Globus pallidus (tissue), 1 donor: ENCODE measurements at places on chromosomes 7 and 10.
A peak's percentile ranks its signal among the peaks of the same experiment; 100 is the strongest.

DNA sequence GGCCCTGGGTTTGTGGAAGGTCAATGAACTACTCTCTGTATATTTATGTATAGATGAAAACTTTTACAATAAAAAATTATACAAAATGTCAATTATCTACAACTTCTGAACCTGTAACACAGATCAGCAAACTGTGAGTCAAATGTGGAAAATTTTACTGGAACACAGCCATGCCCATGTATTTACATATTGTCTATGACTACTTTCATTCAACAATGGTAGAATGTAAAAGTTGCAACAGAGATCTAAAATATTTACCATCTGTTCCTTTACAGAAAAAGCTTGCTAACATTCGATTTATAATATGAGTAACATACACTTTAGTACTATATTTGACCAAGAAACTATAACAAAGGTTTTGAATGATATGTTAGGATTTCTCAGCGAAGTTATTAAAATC lies 481.6 kb downstream of the PARD3 start:
- DNase-seq, result no peak

DNA sequence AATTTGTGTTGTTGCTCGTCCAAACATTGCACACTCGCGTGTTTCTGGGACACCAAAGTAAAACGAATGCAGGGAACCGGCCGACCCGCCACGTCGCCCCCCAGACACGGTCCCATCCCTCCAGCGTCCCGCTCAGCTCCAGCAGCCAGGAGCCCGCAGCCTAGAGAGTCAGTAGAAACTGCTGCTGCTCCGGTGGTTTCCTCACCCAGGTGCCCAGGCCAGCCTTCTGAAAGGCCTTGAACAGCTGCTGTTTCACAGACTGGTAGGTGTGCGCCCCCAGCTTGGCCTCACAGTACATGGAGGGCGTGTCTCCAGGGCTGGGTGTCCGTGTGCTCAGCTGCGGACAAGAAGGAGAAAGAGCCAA lies 126.8 kb downstream of the WDR37 start:
- no peak for DNase-seq

GRCh38 chr7:90485734-90486316 lies 16.4 kb downstream of the PTTG1IP2 start:
- no peak for DNase-seq

GRCh38 chr10:26467639-26468038 lies 29.5 kb downstream of the APBB1IP start:
- DNase-seq, result no peak

GRCh38 chr10:77919713-77920108 lies 6.8 kb downstream of the DLG5 start:
- DNase-seq, result no peak

GRCh38 chr10:77518910-77519274 lies 118.7 kb downstream of the KCNMA1 start:
- DNase-seq, result no peak

- DNase-seq, result no peak
These were observed 141.2 kb upstream of the RNF32 start for GRCh38 chr7:156499247-156499881.

DNA sequence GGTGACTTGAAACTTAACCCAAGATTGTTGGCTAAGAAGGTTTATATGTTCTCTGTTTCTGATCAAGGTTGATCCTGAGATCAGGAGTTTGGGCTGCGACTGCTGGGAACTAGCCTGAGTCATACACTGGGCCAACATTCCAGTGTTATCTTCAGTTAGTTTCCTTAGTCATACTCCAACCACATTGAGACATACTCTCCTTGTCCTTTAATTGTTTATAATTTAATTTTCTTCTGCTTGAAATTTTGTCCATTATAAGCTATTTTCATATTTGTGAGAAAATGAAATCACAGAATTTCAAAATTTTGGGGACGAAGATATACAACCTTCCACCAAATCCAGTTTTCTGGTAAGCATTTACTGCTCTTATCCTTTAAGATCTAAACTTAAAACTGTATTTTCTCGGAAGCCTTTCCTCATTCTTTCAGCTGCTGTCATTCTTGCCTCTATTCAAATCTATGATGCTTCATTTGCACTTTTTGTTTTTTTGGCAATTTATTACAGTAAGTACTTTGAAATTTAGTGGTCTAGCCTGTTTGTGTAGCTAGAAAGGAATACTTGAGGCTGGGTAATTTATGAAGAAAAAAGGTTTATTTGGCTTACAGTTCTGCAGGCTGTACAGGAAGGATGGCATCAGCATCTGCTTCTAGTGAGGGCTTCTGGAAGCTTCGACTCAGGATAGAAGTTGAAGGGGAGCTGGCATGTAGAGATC lies 63.4 kb upstream of the POT1 start:
- DNase-seq, result no peak

DNA sequence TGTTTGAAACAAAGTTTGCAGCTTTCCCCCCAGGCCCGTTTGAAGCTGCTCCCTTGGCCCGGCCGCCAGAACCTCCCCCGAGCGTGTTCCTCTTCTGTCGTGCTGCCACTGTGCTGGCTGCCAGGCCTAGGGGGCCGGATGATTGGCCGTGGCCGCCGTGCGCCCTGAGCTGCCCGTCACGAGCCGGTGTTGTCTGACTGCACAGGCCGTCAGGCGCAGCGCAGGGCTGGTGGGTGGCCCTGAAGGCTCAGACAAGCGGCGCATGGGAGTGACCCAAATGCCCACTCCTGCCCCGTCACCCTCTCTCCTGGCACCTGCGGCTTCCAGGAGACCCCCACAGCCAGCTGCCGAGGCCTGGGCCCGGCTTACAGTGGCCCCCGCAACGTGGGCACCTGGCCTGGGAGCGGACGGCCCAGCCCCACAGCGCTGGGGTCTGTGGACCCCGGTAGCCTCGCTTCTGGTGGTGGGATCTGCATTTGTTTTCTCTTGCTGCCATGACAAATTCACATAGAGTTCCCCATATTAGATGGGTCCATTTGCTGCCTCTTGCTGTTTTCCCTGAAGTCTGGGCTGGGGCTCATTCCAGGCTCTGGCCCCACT lies 13.1 kb downstream of the JAKMIP3 start:
- peak; percentile 54 for DNase-seq

- DNase-seq, result no peak
These were observed 48.7 kb downstream of the SP8 start for GRCh38 chr7:20737840-20738448.

DNA sequence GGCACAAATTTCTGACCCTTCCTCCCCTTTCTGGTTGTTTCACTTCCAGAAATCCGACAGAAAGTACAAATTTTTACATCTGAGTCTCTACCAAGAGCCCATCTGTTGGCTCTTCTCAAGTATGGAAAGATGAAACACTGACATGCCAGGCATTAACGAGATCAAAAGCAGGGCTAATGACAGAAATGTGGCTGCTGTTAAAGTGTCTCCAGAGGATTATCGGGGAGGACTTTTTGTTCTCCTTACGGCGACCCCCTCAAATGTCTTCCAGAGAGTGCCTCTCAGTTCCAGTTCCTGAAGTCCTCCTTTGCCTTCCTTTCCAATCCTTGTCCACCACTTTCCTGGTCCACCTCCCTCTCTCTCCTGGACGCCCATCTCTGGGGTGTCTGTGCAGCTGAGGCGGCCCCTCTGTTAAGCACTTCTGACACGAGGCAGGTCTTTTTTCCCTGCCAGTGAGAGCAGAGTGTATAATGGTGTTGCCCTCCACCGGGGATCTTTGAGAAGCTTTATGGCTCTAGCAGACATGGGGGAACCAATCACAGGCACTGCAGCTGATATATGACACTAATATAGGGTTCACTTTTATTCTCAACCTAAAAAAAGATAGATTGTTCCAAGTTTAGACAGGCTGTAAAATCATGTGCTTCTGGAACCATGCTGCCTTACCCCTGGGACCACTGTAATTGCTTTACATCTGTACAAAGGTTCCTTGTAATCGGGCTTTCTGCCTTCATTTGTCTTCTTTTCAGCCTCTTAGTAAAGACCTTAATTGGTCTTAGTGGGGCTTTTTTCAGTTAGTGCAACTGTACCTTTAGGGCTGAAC lies 757.1 kb downstream of the AUTS2 start:
- no peak for DNase-seq

DNA sequence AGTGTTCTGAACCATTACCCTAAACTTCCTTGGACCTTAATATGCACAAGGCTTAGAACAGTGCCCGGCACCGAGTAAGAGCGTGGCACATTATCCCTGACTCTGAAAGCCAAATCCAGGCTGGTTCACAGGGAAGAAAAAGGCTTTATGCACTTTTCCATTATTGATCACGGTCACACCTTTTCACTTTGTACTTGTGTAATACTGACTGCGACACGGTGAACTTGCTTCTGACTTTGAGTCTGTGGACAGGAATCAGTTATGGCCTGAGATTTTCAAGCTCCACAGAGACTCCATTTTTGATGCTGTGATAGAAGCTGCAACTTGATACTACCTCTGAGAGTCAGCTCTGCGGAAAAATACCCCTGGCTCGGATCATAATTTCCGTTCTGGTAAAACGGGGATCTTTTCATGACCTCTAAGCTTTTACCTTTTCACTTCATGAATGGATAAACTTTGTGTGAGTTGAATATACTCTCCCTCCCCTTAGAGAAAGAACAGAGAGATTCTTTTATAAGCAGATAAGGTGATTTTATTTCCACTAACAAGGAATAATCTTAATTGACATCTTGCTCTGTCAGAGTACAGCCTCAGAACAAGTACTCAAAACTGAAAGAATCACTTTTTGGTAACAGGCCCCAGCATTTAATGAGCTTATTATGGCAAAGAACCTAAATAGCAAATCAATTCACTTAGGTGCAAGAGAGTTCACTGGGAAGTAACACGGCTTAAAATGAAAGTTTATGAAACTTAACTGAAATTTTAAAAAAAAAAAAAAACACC lies 88.8 kb downstream of the ELMO1 start:
- no peak for DNase-seq

GRCh38 chr7:77731716-77732115 lies 35.5 kb downstream of the RSBN1L start:
- DNase-seq, result no peak

GRCh38 chr7:140889645-140890044 lies 35.1 kb downstream of the BRAF start:
- no peak for DNase-seq

DNA sequence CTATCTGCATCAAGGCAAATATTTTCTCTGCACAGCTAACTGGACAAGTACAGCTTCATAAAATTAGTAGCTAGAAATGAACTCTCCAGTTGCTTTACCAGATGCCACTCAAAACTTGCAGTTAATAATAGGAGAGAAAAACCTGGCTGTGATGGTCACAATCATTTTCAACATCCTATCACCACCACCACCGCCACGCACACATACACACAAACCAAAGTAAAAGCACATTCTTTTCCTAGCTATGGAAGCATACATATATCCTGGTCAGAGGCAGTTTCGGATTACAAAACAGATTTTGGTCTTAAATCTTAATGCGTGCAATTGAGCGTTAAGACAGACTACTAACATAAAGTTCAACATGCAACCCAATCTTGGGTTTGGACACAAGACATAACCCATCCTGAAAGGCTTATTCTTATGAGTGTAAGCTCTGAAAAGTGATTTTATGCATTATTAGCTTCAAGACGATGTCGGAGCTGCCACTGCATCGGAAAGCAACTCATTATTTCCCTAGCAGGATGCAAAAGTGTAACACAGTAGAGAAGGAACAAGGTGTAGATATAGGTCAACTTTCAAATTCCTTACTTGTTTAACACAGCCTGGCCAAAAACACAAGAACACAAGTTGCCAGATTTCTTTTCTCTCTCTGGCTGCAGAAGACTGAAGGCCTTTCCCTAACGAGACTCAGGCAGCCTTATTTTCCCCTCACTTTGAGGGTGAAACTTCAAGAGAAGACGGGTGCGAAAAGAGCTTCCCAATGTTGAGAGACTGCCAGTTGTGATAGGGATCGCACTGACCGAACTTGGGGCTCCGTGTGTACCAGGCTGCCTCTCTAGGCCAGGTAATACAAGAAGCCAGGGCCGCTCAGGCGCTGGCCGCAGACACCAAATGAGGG lies 1.2 kb downstream of the CACUL1 start:
- no peak for DNase-seq

- DNase-seq, result peak; percentile 47
These were observed 14.7 kb upstream of the CAMK2G start for GRCh38 chr10:73889014-73889413.

DNA sequence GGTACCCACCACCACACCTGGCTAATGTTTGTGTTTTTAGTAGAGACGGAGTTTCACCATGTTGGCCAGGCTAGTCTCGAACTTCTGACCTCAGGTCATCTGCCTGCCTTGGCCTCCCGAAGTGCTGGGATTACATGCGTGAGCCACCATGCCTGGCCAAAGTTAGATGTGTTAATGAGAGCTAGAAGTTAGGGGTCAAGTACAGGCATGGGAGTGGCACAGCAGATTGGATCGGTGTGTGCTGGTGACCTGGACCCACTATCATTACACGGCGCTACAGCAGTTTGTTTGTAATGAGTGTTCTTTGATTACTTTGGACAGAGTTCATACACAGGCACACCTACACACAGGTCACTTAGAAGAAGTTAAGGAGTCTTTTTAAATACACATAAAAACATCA lies 36.7 kb downstream of the DNAJB6 start:
- no peak for DNase-seq

DNA sequence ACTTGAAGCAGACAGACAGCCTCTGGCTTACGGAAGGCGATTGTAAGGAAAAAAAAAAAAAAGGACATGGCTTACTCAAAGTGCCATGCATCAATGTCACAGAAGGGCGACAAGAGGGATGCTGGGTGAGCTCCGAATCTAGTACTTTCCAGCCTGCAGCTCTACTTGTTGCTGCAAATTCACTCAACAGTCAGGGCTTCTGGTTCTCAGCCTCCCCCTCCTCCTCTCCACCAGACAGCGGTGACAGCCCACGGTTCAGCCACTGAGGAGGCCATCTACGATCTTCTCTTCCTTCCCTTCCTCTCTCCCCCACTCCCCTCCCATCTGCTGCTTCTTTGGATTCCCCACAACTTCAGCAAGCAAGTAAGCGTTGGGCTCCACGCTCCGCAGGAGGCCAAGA lies 63.5 kb downstream of the PRKAG2 start:
- DNase-seq, result no peak

DNA sequence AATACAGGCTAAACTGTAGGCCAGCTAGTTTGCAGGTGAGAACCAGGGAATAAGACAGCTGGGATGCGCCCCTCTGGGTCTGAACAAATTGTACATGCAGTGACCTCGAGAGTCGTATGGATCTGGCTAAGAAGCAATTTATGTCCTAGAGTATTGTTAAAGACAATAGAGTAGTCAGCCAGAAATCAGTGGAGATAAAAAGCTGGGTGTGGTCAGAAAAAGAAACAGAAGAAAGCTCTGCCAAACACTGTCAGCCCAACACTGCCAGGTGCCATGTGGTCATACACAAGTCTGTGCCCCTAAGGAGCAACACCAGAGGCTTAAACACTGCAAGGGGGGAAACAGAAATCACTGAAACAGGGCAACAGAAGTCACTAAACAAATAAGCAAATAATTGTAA lies 62.2 kb downstream of the CNOT4 start:
- no peak for DNase-seq

DNA sequence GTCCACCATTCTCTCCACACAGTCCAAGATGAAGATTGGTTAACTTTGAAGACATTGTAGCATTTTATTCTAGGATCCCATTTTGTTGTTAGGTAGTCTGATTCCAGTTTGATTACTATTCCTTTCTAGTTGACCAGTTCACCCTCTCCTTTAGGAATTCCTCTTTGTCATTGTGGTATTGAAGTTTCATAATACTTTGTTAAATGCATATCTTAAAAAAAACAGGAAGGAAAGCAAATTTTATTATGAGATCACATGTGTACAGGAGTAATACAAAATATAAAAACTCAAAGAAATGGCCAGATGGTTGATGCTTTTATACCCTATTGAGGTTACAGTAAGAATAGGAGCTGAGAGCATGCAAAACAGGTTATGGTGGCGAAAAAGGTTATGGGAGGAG lies 15.5 kb upstream of the SEMA3C start:
- no peak for DNase-seq

- DNase-seq, result no peak
These were observed 306.7 kb downstream of the CRPPA start for GRCh38 chr7:16114633-16115032.

GRCh38 chr7:117279931-117280557 lies 42.8 kb downstream of the WNT2 start:
- no peak for DNase-seq
